ENCODE measurements at places on chromosomes 1 and 21.

GRCh38 chr1:23019863-23020625 is 776 bp downstream of the KDM1A start:
- no peak for DNase-seq

GRCh38 chr21:38520511-38520910 is 22.2 kb upstream of the ERG start:
- no peak for DNase-seq

DNA sequence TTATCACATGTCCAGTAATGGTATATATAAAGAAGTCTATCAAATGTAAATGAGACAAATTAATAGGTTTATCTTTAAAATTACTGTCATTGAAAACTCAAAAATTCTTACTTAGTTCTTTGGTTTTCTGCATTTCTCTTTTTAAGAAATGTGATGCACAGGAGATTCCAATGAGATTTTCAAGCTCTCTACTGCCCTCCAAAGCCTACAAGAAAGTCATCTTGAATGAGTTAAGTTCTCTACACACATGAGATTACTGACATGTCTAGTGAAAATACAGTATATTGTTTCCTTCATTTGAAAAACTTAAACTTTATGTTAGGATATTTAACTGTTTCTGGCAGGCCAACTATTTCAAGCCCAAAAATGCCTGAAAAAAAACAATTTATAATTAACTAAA is 68.8 kb downstream of the ITGB3BP start:
- DNase-seq = peak; percentile 20

GRCh38 chr1:92708368-92708950 is 76.4 kb downstream of the EVI5 start:
- DNase-seq = no peak

DNA sequence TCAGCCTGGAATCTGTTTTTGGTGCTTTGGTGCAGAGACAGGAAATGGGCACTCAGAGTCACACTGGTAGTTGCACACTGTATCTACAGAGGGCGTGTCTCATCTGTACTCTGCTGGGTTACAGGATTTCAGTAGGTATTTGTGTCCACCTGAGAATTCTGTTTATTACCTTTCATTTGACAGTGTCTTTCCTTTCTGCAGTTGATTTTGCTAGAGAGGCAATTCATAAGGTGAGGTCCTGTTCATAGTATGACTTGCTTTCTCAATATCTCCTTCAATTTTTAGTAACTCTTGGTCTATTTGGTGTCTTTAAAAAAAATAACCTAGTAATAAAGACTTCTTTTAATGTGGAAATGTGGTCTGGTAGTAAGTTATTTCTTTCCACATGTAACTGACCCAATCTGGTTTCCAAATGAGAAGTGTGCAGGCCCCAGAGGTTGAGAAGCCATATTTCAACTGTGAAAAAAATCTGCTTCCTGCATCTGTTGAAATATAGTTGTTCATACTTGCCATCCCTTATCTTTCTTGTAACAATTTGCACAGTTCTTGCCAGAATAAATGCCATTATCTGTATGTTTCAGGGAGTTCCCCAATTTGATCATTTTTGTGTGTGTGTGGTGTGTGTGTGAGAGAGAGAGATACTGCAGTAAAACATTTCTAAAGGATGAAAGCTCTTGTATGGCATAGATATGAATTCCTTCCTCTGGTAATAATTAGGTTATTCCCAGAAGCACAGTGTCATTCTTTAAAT is 78.4 kb upstream of the DNAJC6 start:
- no peak for DNase-seq

DNA sequence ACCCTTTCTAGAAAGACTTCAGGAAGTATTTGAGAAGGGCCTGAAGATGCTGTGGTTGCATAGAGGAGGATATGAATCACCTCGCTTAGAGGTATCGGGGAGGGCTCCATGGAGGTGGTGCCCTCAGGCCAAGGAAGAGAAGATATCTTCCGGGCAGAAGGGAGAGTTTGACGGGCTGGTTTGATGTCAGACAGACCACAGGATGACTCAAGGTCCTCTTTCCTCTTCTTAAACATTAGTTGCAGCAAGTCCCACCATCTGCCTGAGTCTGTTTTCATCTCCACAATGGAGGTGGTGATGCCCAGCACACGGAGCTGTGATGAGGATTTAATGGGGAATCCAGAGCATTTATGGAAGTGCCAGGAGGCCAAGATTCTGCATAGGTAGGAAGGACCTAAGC is 25.1 kb upstream of the RUNX3 start:
- no peak for DNase-seq

DNA sequence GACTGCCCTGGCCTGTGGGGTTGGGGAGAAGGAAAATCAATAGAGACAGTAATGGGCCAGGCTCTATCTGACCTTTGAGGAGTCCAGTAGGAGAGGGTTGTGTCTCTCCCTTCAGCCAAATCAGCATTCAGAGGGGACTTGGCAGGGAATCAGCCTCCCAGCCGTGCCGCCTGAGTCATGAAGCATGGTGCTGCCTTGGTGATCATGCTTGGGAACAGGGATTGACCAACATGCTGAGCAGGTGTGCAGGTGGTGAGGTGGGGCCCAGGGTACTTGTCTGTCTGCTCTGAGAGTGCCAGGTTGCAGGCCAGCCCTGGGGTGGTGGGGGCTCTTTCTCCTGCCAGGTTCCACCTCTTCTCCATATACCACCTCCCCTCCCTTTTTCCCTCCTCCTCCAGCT is 58.9 kb upstream of the TLR5 start:
- DNase-seq = no peak

GRCh38 chr1:29821605-29822004 is 585.3 kb downstream of the PTPRU start:
- DNase-seq = no peak

- no peak for DNase-seq
Measured at GRCh38 chr1:167767761-167768160, 46.0 kb downstream of the MPZL1 start.

DNA sequence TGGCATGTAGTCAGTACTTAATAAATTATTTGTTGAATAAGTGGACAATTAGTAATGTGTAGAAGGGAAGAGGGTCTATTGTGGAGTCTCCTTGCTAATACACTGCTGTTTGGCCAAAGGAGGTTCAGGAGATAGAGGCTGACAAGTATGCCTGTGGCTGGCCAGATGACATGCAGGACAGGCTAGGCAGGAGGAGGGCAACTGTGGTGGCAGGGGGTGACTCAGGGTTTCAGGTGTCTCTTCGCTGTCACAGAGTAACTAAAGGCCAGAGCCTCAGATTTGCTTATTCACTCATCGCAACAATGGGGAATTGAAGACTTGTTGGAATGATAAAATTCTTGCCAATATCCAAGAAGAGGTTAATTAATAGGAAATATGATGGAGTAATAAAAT is 33.1 kb downstream of the THRAP3 start:
- DNase-seq = no peak

- DNase-seq = no peak
Measured at GRCh38 chr1:242827538-242827937, 303.0 kb upstream of the PLD5 start.

DNA sequence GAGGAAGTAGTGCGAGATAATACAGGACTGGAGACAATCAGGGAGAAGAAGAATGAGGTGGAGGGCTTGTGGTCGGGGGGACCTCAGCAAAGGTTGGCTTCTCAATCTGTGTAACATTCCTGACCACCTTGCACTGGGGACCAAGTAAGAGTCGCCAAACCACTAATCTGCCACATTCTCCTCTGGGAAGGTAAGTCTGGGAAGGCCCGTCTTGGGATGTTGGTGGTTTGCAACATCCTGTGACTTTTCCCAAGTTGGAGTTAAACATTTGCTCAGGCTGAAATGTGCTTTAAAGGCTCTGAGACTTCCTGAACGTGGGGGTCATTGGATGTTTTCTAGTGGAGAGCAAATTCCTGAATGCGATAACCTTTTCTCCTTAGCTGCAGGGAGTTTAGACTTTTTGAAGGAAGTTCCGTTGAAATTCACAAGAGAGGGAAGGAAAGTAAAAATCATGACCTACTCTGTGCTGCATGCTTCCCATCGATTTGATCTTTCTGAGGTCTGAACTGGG is 325.9 kb downstream of the RPS6KC1 start:
- DNase-seq = peak; percentile 48

GRCh38 chr21:35128536-35128935 is 79.4 kb upstream of the RUNX1 start:
- no peak for DNase-seq

DNA sequence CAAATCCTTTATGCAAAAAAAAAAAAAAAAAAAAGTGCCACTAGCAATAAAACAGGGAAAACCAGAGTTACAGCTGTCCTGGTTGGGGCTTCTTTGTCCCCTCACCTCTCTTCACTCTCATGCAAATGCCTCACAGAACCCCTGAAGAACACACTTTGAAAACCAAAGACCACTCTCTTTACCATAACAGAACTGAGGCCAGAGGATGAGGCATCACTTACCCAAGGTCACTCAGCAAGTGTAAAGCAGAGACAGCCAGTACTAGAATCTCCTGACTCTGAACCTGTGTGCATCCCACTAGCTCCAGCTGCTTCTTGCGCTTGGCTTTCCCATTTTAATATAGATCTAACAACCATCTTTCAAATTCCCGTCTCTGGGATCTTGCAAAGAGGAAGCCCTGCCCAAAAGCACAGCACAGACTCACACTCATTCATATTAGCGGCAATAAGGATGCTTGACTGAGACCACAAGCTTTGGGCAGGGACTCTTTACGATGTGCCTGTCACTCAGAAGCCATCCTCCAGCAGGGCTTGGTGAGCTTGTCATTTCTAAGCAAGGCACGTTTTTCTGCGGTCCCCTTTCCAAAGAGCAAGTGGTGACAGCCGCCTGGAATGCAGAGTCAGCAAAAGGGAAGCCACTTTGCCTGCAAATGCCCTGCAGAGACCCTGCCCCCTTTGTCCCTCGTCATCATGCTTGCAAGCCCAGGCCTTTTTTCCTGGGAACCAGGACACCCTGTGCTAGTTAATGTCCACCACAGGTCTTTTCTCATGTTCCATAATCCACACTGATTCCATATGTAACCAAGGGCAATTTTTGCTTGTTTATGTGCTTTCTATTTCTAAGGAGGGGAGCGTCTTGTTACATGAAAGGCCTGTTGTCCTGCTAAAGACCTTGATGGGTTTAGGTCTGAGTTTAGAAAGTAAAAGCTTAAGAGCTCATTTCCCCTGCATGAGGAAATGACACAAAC is 76.5 kb upstream of the NFIA start:
- no peak for DNase-seq

DNA sequence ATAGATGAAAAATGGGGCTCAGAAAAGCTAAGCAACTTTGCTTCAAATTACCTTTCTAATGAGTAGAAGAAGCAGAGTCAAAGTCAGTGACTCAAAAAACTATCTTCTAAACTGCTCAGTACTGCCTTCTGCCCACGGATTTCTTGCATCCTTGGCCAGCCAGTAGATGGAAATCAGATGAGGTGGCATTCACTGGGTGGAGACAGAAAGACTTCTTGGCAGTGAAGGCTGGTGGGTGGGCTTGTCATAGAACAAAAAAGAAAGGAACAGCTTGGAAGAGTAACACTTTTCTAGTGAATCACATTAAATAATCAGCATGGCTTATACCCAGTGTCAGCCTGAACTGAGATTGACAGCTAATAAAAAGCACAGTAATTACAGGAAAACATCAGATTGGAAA is 170.7 kb downstream of the ST6GALNAC5 start:
- no peak for DNase-seq

- no peak for DNase-seq
Measured at GRCh38 chr1:183175631-183176030, 10.4 kb upstream of the LAMC2 start.

DNA sequence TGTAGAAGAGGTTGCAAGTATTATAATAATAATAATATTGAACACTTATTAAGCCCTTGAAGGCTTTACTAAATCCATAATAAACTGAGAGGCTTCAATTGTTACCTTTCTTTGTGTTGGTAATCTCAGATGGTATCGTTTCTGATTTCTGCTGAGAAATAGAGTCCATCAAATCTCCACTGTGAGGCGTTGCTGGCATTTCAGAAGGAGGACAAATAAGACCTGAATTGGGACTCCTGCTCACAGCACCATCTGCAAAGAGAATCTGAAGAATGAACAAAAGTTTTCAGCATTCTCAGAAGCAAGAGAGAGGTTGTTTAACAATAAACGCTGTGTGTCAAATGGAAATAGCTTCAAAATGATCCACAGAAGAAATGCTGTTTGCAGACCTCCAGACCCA is 93.7 kb downstream of the WDR3 start:
- DNase-seq = no peak

DNA sequence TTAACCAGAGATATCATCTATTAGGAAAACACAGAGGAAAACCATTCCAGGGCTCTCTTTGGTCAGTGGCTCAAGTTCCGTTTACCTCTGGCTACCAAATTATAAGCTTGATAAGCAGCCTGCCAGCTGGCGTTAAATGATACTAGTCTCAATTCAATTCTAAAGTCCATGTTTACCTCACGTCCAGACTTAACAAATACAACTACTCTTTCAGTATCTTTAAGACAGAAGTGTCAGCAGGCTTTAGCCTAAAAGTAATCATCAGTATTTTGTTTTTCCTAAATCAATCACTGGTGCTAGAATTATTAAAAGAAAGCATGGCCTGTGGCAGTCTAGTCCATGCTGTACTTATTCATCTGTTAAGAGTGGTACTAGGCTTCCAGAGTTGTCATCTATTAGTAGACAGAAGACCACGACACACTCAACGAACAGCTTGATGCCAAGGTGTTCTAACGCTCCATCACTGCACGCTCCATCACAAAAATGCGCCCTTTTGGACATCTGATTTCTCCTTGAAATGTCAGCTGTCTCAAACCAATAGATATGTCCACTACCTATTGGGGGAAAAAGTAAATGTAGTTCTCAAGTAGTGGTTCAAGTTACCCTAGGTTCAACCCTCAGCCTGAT is 1.5 kb downstream of the IVNS1ABP start:
- DNase-seq = no peak

GRCh38 chr1:42172381-42173133 is 8.0 kb upstream of the GUCA2A start:
- DNase-seq = no peak

DNA sequence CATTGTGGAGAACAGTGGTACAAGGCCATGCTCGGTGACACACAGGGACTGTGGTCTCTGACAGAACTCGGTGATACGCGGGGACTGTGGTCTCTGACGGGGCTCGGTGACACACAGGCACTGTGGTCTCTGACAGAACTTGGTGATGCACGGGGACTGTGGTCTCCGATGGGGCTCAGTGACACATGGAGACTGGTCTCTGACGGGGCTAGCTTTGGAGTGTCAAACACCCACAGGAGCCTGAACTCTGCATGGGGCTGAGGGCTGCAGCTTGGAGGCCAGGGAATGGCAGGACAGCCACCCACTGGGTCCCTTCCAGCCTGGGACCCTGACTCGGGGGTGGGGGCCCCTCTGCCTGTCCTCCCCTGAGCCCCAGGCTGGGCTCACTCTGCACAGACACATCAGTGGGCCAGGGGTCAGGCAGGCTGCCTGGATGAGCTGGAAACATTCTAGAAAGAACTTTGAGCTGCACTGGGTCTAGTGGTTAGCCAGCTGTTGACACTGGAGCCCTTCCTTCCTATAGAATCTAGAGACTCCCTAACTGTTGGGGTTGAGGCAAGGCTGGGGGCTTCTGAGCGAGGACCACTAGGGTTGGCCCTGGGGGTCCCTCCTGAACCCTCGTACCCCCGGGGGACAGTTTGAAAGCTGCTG is 49.8 kb downstream of the DISP3 start:
- no peak for DNase-seq

DNA sequence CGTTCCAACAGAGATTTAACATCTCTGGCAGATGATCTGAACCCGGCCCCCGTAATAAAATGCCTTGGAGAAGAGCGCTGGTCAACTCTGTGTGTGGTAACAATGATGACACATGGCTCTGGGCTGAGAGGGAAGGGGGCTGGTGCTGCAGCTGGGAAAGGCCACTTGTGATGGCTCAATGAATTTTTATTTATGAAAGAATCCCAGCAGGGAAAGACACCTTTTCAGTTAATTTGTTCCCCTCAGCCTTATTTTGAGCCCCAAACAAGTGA is 59.4 kb downstream of the SYT6 start:
- no peak for DNase-seq

GRCh38 chr1:211928290-211928801 is 97.8 kb upstream of the LPGAT1 start:
- no peak for DNase-seq
